Activated CD4-positive, alpha-beta T cell treated with anti-CD3 and anti-CD28 coated beads, Interleukin-2, amount 10 ng/mL, durations not matched to agents 24 days and 14 days (primary cell): ENCODE measurements at places on chromosomes 7 and 10. TPM values are rescaled to one million over a fixed set of nuclear protein-coding genes. Genes with fewer than 3 reads are reported as not detected.

GRCh38 chr10:46293832-46294640 is 7.2 kb downstream of the ANTXRL start:
- DNase-seq = no peak

- DNase-seq = peak; percentile 51
Observed at GRCh38 chr7:102468478-102469350, 3.9 kb downstream of the LRWD1 start.

DNA sequence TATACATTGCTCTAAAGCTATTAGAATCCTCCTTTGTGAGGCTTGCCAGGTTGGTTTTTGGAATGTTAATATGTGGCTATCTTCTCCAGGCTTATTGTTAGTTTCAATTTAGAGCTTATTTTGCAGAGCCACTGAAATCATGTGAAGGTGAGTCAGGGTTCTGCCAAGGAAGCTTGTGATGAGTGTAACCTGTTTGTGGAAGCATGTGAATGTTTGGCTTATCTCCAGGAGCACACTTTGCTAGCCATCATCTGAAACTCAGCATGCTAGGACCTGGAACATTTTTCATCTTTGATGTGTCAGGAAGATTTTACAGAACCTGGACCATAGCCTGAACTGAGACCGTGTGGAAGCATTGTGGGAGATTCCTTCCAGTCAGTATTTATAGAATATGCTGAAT is 197.3 kb downstream of the PPP1R9A start:
- DNase-seq = no peak

- DNase-seq = peak; percentile 89
Observed at GRCh38 chr7:23471106-23471859, 992 bp upstream of the IGF2BP3 start.

DNA sequence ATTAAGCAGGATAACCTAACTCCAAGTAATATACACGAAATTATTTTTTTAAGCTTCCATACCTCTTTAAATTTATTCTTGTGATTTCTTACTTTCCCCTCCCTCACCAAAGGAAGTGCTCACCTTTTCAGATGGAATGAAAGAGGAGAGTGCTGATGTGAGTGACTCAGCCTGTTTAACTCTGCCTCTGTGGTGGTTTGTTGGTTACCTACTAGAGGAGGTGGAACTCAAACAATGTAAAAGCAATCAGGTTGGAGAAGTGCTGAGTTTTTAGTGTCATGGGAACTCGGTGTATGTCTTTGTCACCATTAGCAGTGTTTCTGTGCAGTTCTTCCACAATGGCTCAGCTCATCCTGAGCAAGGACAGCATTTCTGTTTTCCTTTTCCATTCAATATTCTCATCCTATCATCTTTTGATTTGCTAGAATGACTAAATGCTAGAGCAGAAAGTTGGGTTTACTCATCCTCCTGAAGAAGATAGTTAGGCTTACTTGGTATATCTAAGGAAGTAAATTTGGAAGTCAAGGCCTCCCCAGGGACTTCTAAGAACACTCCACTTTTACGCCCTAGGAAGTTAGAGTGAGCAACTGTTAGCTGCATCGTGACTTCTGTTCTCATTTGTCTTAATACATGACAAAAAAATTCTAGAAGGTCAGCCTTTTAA is 6.0 kb downstream of the ADD3 start:
- DNase-seq = peak; percentile 78

- DNase-seq = no peak
Observed at GRCh38 chr10:47379445-47379785, 4.7 kb downstream of the ZNF488 start.

DNA sequence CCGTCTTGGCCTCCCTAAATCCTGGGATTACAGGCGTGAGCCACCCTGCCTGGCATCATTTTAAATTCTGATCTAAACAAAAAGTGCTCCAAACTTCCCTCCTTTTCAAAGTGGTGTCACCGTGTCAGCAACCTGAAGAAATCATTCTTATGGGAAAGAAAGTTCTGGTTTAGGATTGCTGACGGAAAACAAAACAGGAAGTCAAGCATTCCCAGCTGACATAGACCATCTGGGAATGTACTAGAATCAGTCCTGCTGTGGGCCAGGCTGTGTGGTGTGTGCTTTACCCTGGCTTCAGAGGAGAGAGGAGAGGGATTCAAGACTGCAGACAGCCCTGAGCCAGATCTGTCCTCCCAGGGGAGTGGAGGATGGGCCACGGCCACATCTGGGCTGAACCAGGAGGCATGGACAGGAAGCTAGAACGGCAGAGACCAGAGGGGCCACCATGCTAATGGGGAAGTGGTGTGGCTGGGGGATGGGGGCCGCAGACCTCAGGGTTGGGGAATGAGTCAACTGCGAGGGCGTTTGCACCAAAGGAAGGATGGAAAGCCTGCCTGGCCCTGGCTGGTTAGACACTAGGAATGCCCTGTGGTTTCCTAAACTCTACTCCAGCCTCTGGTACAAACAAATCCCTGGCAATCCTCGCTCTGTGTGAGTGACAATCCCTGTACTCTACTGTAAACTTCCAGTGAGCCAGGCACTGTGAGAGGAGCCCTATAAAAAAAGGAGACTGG is 16.7 kb upstream of the CLIP2 start:
- no peak for DNase-seq

DNA sequence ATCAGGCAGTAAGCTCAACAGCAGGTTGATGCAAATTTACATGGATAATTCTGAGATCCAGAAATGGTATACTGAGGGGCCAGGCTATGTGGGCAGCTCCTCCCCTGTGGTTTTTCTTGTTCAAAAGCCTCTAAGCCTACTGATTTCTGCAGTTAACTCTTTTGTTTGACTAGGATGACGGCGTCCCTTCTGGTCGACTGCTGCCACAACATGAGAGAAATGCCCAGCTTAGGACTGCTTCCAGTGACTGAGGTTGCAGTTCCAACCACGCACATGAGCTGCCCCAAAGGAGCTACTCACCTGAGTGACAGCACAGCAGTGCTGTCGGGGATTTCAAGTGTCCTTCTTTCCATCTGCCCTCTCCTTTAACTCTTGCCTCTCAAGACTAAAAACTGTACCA is 973.0 kb upstream of the GHITM start:
- no peak for DNase-seq

DNA sequence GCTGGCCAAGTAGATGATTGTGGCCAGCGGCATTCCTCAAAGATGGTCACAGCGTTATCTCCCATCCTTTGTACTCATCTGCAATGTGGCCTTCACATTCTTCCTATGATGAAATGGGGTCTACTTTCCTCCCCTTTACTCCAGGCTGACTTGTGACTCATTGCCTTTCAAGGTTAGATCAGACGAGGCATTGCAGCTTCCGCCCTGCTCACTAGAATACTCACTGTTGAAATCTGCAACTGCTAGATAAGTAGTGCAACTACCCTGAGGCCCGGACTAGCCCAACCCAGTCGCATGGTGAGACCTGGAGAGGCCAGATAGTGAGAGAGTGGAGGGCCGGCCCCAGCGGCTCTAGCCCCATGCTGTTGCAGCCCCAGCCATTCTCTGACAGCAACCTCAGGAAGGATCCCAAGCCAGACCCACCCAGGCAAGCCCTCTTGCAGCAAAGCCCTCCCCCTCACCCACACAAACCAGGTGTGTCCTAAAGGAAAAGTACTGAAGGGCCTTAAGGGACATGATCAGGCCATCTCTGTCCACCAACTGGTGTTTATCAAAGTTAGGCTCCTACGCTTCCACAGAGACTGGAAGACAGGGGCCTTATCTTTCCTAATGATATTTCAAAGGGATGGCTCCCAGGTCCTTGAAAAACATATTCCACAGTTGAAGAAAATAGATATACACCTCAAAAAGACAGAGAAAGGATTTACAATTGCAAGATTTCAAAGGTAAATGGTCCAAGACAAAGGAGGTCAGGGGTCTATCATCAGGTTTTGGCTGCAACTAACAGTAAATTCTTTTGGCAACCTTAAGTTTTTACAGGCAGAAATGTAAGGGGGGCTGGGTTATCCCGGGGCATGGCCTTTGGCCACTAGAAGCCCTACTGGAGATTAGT is 107.2 kb upstream of the TRIM24 start:
- DNase-seq = no peak

DNA sequence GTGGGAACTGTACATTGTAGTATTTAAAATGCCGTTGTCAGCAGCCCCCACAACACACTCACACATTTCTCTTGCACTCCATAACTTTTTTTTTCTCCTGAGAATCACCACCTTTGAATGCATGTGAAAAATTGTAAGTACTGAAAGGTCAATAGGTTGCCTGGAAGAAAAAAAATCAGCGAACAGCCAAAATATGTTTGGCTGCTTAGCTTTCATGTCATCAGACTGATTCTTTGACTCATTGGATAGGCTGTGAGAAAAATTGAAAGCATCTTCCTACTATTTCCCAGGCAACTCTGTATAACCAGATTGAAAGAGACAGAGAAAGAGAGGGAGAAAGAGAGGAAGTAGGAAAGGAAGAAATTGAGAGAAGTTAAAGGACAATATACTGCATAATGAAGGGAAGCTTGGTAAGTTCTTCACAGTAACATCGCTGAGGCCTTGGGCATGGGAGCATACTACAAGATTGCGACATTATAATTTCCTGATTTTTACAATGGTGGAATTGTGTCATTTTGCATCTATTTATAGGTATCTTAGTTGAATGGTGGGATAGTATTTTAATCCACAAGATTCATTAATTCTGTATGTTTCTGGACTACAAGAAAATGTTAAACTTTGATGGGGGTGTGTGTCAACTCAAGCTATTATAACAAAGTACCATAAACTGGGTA is 249.3 kb upstream of the KCND2 start:
- DNase-seq = no peak

- DNase-seq = no peak
Observed at GRCh38 chr10:3720228-3721019, 64.6 kb downstream of the KLF6 start.

DNA sequence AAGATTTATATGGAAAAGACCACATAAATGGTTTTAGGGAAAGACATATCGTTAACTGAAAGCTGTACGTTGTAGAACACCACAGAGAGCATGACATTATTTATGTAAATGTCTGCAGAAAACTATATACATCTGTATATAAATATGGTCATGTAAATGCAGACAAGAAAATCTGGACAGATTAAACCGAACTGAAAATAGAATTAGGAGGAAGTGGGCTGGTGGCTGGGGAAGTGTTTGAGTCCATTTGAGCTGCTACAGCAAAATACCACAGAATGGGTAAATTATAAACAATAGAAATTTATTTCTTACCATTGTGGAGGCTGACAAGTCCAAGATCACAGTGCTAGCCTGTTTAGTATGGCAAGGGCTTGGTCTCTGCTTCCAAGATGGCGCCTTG is 56.3 kb upstream of the USP6NL start:
- DNase-seq = no peak

DNA sequence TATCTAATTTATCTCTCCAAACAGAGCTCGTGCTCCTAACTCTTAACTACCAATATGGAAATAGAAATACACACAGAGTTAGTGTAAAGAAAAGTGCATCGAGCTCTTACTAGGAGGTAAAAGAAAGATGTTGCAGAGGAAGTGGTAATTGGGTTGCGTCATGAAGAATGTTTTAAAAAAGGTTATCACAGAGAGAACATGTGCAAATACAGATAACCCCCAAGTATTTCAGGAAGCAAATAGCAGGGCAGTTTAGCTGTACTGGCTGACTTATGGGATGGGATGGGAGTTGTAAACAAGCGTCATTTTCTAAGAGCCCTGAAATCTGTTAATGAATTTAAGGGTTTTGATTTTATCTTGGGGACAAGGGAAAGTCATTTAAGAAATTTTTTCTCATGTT is 153.9 kb downstream of the AGMO start:
- no peak for DNase-seq

- DNase-seq = no peak
Observed at GRCh38 chr10:132655735-132656134, 118.1 kb downstream of the INPP5A start.

DNA sequence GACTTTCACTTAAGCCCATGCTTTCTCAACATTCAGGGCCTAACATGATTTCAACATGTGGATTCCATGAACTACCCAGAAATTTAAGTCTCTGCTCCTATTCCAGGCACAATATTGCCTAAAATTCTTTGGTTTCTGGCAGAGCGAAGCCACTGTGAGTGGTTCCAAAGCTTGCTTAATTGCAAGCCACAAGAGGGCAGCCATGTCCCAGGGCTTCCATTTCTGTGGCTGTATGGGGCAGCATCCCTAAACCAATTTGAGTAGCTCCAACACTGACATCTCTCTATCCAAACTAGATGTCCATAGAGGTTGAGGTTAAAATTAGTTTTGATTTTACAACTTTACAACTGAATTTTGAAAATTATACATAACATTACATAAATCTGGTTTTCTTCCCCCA is 56.3 kb upstream of the MDFIC start:
- DNase-seq = peak; percentile 85

DNA sequence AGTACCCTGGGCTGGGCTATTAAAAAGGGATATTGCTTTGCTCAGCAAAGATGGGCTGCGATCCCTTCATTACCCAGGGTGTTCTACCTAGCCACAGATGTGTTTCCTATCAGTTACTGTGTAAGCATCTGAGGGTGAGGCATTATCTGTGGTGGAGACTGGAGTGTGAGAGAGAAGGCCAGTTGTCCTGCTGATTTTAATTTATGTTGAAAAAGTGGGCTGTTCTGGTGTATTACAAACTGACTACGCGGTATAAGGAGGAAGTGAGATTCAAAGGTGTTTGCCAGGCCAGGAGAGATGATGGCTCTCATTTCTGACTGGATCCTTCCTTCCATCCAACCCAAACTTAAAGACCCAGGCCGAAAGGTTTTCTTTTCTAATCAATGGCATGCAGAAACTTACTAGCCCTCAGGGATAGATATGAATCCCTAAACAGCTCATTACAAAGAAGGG is 7.6 kb downstream of the TCF7L2 start:
- DNase-seq = no peak

DNA sequence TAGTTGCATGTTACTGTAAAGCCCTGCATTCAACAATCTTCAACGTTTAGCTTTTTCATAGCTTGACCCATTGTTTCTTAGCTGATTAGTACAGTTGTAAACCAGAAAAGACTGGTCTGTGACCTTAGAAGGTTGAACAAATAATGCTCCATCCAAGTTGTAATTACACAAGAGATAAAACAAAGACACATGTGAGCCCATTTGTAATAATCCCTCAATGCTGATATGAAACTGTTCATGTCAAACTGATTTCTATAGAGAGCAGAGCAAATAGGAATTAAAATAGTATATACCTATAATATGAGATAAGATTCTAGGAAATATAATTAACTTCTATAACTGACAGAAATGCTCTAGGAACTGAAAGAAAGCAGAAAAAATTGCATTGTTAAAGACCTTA is 94.7 kb upstream of the SLC25A13 start:
- no peak for DNase-seq

GRCh38 chr10:100728928-100729861 is 16.2 kb upstream of the PAX2 start:
- DNase-seq = peak; percentile 65

Gene POM121C
- 90.1 and 93.6 TPM in 2 replicates for total RNA-seq

Gene RASSF4
- total RNA-seq = 1.3 and 1.5 TPM in 2 replicates

Gene CLDN4
- not detected in 2 replicates for total RNA-seq

Gene ARMC10
- 53.4 and 56.5 TPM in 2 replicates for total RNA-seq

Gene FFAR4
- total RNA-seq = not detected in 2 replicates

Gene CDNF
- 0.62 and 0.70 TPM in 2 replicates for total RNA-seq

Gene AKR1B1
- 107 TPM in 2 replicates for total RNA-seq

Gene AKR1C2
- total RNA-seq = not detected in 2 replicates

Gene CCM2
- 59.2 and 63.1 TPM in 2 replicates for total RNA-seq

Gene GNG11
- total RNA-seq = not detected in 2 replicates

Gene PAX4
- total RNA-seq = not detected in 2 replicates
